ENCODE measurements at places on chromosomes 1 and 21.
A peak's percentile ranks its signal among the peaks of the same experiment; 100 is the strongest.

DNA sequence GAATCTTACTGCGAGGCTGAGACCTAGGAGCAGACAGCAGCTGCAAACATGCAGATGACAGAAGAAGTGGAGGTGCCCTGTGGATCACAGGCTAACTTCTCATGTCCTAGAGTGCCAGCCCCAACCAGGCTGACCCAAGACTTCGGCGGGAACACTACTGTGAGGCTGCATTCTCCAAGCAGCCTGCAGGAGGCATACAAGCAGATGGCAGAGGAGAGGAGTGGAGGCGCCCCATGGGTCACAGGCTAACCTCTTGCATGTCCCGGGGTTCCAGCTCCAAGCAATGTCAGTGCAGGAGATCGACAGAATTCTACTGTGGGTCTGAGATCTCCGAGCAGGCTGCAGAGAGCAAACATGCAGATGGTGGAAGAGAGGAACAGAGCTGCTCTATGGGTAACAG lies 98.1 kb upstream of the ZNF678 start:
- DNase-seq: no peak

DNA sequence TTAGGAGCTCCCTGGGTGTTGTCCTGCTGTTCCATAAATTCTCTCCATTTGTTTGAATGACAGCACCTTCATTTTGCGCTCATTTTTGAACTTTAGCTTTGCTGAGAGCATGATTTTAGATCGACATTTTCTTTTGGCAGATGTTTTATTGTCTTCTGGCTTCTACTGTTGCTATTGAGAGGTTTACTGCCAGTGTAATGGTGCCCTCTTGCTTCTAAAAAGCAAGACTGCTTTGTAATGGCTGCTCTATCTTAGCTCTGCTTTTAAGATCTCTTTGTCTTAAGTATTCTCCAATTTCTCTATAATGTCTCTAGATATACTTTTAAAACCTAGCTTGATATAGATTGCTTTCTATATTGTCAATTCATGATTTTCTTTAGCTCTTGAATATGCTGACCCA lies 27.8 kb downstream of the THEM4 start:
- no peak for DNase-seq

- peak; percentile 45 for DNase-seq
These were observed 842 bp upstream of the ZC3H12A start for GRCh38 chr1:37473431-37474045.

GRCh38 chr1:27564710-27565649 lies 39.0 kb downstream of the AHDC1 start:
- DNase-seq: no peak

DNA sequence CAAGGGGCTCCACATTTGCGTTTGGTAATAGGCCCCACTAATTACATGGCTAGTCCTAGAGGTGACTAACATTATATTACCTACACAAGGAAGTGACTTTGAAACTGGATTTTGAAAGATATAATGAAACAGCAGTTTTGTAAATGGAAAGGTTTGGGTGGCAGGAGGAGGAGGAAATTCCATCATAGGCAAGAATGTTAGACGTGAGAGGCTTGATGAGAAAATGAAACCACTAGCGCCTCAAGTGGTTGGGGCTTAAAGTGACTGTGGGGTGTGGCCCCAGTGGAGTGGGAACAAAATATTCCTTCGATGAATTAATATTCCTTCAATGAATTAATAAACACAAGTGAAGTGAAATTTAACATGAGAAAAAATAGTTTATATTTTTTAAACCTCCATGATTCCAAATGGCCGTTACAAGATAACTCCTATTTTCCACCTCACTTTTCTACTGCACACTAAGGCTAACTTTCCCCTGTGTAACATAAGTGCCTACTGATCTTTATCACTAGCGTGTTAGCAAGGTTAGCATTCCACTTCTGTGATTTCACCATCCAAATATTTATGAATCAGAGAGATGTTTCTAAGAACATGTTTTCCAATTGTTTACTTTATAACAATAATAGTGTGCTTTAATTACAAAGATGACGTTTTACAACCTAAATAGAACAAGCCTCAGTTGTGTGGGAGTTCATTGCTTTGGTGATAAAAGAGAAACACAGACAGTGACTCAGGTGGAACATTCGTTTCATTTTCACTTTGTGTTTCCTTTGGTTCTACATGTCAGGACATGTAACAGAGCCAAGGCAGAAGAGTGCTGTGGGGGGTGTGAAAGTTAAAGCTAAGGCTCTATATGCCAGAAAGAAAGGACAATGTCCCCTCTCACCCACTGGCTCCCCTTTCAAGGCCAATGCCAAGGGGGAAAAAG lies 12.5 kb upstream of the ATF3 start:
- DNase-seq: peak; percentile 86

DNA sequence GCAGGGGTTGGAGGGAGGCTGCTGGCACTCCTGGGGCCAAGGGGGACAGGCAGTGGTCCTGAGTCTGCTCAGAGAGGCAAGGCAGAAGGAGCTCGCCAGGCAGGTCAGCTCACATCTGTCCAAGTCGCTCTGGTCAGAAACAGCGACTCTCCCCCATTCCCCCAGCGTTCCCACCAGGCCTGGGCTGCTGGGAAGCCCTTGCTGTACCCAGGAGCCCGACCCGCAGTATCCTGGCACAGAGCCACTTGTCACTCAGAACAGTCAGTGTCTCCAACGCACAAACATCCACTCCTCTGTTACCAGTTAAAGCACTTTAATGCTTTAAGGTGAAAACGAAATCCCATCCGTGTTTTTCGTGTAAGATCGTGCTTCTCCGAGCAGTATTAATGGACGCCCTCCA lies 16.6 kb upstream of the CCDC27 start:
- DNase-seq: no peak

DNA sequence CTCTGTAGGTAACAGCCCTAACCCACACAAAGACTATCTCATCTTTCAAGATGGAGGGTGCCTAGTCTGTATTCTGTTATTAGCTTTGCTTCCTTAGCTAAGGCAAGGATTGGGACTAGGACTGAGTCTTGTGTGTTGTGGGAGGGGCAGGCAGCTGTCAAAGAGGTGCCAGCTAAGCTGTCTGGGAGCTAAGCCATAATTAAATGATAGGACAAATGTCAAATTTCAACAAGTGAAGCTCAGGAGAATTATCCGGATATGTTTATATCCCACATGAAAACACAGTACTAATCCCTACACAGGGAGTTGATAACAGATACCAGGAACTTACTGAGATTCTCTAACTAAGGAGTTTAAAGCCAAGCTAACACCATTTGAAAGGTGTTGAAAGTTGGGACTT lies 70.5 kb upstream of the NGF start:
- no peak for DNase-seq

DNA sequence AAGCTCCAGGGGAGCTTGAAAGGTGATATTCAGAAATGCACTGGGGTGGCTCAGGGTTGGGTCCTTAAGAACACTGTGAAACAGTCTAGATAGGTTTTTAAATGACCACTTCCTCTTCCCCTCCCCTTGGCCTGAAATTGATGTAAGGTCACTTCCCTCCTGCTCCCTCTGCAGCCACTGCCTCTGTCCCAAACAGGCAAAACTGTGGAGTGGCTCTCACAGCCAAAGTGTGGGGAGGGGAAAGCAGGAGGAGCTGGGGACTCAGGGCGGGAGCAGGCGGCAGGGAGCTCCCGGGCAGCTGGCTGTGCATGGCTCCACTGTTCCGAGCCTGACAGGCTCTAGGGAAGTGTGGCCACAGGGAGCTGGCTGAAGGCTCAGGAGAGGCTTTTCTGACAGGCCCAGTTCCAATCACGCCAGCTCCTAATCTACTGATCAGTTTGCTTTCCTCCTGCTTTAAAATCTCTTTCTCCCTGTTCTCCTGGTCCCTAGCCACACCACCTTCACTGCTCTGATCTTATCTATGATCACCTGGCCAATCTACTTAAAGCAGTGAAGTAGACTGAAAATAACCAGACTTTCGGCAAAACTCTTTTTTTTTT lies 5.1 kb upstream of the CSRP1 start:
- DNase-seq: no peak
